Osteocyte (in vitro differentiated cells): ENCODE measurements at places on chromosomes 11 and 22. TPM values are rescaled to one million over a fixed set of nuclear protein-coding genes. Genes with fewer than 3 reads are reported as not detected.

Gene OR4C5
- total RNA-seq: not detected in 2 replicates

Gene XKR3
- not detected in 2 replicates for total RNA-seq

Gene OR52I1
- not detected in 2 replicates for total RNA-seq

Gene ALDH3B1
- 4.7 and 6.5 TPM in 2 replicates for total RNA-seq

Gene MS4A15
- not detected in 2 replicates for total RNA-seq

Gene FAM227A
- 2.7 and 3.5 TPM in 2 replicates for total RNA-seq

Gene OR8A1
- not detected in 2 replicates for total RNA-seq

- DNase-seq: peak; percentile 83
These were observed 99.7 kb upstream of the IGLL5 start for GRCh38 chr22:22787786-22788459.

GRCh38 chr22:26550498-26551033 lies 38.3 kb upstream of the TFIP11 start:
- no peak for DNase-seq

- DNase-seq: peak; percentile 64
These were observed 65.0 kb upstream of the HMGXB4 start for GRCh38 chr22:35192129-35192918.

GRCh38 chr22:36301384-36301828 lies 48.5 kb downstream of the APOL1 start:
- DNase-seq: peak; percentile 90

- DNase-seq: no peak
These were observed 36.1 kb downstream of the CLPB start for GRCh38 chr11:72398058-72398758.

GRCh38 chr22:50576070-50576469 lies 2.2 kb downstream of the CPT1B start:
- DNase-seq: no peak

DNA sequence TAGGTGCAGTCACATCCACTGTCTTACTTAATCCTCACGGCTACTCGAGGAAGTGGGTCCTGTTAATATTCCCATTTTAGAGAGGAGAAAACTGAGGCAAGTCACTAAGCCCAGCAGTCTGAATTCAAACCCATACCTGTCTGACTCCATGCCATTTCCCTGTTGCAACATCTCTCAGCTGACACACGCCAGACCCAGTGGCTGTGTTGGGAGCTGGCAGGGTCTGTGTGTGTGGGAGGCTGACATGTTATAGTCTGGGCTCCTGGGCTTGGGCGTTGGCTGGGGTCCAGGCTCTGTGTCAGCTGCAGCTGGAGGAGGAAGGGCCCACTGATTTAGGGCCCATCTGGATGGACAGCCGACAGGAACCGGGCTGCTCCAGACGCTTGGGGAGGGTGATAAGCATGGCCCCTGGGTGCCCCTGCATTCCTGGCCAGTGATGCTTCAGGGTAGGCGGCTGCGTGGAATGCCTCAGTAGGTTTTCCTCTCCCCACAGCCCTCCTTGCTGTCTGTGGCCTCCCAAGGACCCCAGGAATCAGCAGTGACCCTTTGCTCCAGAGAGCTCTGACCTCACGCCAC lies 562.5 kb downstream of the MN1 start:
- peak; percentile 94 for DNase-seq

- no peak for DNase-seq
These were observed 145.6 kb downstream of the WNT7B start for GRCh38 chr22:45831394-45831793.

GRCh38 chr11:120907971-120908370 lies 115.9 kb upstream of the TBCEL start:
- DNase-seq: no peak

DNA sequence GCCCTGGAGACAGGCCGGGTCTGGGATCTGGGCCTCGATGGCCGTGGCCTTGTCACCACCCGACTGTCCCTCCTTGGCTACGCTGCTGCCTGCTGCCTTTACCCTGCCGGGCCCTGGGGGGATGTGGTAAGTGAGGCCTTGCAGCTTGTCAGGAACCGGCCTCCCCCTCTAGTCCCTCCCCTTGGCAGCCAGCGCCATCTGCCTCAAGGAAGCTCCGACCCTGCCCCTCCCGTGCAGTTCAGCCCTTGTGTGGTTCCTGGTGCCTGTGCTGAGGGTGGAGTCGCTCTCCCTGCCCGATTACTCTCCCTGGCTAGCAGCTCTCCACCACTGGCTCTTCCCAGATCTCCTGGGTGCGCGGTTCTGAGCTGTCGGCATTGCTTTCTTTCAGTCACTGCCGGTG lies 33.7 kb downstream of the CTTN start:
- DNase-seq: no peak

- DNase-seq: no peak
These were observed 65.5 kb downstream of the BMAL1 start for GRCh38 chr11:13343067-13343466.

- DNase-seq: no peak
These were observed 5.3 kb upstream of the TBX1 start for GRCh38 chr22:19755145-19755710.

DNA sequence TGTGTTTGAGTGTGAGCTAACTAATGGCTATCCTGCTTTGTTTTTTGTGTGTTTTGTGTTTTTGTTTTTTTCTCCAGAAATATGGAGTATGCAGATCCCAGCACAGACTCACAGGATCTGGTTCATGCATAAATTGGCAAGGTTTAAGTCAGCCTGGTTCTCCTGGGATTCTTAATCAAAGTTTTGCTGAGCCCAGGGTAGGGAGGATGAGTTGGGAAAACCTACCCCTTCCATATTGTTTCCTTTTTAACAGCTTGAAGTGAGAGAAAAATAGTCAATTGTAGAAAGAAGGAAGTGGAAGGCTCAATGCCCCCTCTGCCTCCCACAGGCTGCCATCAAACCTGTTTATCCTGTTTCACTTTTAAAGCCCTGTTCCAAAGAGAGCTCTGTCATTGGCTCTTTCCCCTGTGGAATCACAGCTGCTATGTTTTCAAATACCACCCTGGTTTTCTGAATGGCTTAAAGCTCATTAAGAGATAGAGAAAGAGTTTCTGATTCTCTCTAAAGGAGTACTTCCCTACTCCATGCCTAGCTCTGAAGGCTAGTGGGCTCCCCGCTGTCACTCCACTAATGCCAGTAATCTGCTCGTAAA lies 23.4 kb upstream of the CADM1 start:
- no peak for DNase-seq
